ENCODE measurements at places on chromosomes 7 and 10.

GRCh38 chr7:18475488-18475887 lies 20.1 kb upstream of the HDAC9 start:
- DNase-seq = no peak

- DNase-seq = no peak
These were observed 35.0 kb downstream of the SH3PXD2A start for GRCh38 chr10:103820101-103821062.

DNA sequence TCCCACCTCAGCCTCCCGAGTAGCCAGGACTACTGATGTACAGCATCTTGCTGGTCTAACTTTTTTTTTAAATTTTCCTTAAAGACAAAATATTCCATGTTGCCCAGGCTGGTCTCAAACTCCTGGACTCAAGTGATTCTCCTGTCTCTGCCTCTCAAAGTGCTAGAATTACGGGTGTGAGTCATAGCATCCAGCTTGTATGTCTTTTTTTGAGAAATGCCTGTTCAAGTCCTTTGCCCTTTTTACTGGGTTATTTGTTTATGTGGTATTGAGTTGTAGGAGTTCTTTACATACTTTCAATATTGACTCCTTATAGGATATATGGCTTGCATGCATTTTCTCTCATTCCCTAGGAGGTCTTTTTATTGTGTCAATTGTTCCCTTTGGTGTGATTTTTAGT lies 486.4 kb downstream of the MAGI2 start:
- DNase-seq = peak; percentile 8

- DNase-seq = no peak
These were observed 394.9 kb downstream of the HTR7 start for GRCh38 chr10:90462749-90463470.

DNA sequence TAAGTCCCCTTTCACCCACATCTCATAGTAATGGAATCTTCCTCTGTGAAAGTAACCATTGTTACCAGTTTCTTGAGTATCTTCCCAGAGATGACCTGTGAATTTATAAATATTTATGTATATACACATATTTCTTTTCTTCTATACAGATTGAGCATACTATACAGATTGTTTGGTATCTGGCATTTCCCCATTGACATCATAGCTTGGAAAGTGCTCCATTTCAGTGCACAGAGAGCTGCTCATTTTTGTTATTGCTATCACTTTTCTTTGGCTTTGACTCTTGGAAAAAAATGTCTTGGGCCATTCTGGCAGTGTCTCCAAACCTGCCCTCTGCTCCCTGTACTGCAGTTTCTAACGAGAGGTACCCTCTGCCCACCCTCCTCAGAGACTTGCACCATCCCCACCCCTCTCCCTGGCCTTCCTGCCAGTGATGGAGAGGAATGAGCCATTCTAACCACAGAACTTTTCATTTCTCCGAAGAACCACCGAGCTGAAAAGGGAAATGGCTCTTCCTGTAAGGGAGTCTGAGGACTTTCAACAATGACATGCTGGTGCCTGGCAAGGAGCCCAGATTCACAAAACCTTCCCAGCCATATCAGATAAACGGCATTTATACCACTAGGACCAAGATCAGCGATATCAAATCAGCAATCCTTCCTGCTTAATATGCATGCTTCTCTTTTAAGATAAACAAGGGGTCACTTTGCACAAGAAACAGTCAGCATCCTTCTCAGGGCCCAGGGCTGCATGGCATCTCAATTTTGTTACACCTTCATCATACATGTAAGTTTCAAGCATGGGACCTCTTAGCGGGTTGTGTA lies 19.7 kb upstream of the CCSER2 start:
- peak; percentile 62 for DNase-seq

GRCh38 chr10:104260775-104261115 lies 6.1 kb downstream of the GSTO1 start:
- DNase-seq = peak; percentile 50

GRCh38 chr7:74028321-74028838 lies 407 bp downstream of the ELN start:
- no peak for DNase-seq

GRCh38 chr10:76982671-76983070 lies 654.9 kb downstream of the KCNMA1 start:
- no peak for DNase-seq

Measured in foreskin fibroblast (primary cell).